ENCODE measurements at places on chromosomes 16 and 17. TPM values are rescaled to one million over a fixed set of nuclear protein-coding genes. Genes with fewer than 3 reads are reported as not detected.

CEP131 gene
- 20.2 TPM for total RNA-seq

FA2H gene
- total RNA-seq = 1.1 TPM

PITPNM3 gene
- 2.8 TPM for total RNA-seq

QPRT gene
- 165 TPM for total RNA-seq

CFAP97D1 gene
- total RNA-seq = 0.21 TPM

DNA sequence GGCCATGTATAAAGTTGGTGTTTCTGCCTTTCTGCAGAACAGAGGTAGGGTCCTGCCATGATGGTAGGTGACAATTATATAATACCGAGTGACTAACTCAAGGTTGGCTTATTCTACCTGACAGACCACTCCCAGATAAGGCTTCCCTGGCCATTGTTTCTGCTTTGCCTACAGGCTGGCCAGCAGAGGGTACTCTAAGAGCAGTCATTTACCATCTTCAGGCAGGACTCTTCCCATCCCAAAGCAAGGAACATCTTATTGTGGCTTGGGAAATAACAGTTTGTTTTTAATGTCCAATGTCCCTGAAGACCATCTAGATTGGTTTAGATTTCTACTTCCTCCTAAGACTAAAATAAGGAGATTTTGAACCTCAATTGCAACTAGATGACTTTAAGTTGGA is 74.1 kb downstream of the SNX11 start:
- peak; percentile 47 for DNase-seq

GRCh38 chr17:12227547-12227946 is 206.9 kb downstream of the MAP2K4 start:
- DNase-seq = no peak

- no peak for DNase-seq
Observed at GRCh38 chr17:81417049-81417878, 22.0 kb downstream of the BAHCC1 start.

DNA sequence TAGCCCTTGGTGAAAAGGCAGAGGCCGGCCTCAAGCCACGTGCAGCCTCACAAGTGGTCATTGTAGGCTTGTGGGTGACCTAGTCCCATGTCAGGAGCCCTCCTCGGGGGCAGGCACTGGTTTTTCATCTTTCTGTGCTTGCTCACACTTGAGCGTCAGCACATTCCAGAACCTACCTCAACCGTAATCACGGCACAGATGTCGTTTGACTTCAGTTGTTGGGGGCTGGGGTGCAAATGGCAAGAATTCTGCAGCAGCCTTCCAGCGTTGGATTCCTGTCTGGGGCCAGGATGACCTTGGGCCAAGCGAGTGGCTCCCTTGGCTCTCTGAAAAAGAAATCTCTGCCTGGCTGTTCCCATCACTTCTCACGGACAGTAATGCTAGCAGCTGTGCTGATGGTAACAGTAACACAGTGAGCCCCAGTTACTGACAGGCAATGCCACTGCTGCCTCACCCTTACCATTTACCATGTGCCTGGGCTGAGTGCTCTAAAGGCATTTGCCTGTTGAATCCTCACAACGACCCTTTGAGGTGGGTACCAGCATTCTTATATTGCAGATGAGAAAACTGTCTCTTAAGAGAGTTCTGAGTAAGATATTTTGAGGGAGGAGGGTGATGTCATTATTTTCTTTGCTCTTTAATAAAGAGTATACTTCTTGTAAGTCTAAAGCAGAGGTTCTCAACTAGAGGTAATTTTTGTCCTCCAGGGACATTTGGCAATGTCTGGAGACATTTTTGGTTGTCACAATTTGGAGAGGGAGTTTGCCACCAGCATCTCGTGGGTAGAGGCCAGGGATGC is 46.5 kb downstream of the KSR1 start:
- DNase-seq = no peak

- no peak for DNase-seq
Observed at GRCh38 chr17:27320222-27320560, 26.3 kb downstream of the WSB1 start.

GRCh38 chr17:6706996-6707395 is 6.2 kb downstream of the SLC13A5 start:
- no peak for DNase-seq

DNA sequence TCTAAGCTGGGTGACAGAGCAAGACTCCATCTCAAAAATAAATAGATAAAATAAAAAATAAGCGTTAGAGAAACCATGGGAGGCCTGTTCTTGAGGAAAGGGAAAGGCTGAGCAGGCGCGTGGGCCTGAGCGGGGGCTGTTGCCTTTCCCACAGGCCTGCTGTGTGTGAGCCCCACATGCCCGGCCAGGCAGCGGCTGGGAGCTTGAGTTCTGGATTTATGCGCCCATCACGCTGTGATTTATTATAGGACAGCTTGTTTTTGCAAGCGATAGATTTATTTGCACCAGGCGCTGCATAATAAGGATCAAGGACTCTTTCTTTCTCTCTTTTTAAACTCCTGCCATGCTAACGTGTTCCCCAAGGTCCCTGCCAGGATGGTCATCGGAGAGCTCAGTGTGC is 14.8 kb upstream of the WFDC1 start:
- DNase-seq = no peak

- no peak for DNase-seq
Observed at GRCh38 chr16:29139261-29139802, 154.5 kb downstream of the LAT start.

GRCh38 chr17:78558181-78558850 is 18.9 kb downstream of the DNAH17 start:
- no peak for DNase-seq

- no peak for DNase-seq
Observed at GRCh38 chr16:78431004-78431670, 331.7 kb downstream of the WWOX start.

GRCh38 chr16:6571044-6571443 is 761.6 kb upstream of the RBFOX1 start:
- peak; percentile 45 for DNase-seq

DNA sequence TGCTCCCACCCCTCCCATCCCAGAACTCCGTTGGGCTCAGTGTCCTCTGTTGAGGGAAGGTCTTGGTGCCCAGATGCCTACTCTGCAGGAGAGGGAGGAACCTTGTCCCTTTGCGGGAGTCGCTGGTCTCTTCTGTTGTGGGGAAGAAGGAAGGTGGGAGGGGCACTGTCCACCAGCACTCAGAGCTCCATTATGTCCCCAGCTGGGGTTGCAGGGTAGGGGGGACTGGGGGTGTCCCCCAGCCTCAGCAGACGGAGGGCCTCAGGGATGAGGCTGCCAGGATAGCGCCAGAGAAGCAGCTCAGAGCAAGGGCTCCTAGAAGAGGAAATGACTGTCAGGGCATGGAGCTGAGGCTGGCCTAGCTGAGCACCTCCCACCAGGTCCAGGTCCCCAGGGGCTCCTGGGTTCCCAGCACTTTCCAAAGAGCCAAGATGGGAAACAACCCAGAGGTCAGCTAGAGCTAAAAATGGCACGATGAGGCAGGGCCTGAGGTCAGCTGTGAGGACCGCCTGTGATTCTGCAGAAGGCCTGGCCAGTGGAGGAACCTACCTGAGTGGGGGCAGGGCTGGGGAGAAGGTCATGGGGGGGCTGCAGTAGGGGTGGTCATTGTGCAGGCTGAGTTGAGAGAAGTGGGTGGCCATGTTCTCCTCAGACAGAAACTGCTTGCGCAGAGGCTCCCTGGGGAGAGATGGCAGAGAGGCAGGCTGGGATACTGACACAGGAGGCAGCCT is 893 bp downstream of the HCFC1R1 start:
- DNase-seq = no peak

- DNase-seq = no peak
Observed at GRCh38 chr17:34397265-34397664, 34.2 kb upstream of the CCL1 start.

- no peak for DNase-seq
Observed at GRCh38 chr17:3804503-3804931, 3.5 kb upstream of the ITGAE start.

- DNase-seq = peak; percentile 42
Observed at GRCh38 chr17:27323538-27324215, 29.8 kb downstream of the WSB1 start.

GRCh38 chr17:55454906-55455474 is 33.4 kb upstream of the MMD start:
- DNase-seq = no peak

DNA sequence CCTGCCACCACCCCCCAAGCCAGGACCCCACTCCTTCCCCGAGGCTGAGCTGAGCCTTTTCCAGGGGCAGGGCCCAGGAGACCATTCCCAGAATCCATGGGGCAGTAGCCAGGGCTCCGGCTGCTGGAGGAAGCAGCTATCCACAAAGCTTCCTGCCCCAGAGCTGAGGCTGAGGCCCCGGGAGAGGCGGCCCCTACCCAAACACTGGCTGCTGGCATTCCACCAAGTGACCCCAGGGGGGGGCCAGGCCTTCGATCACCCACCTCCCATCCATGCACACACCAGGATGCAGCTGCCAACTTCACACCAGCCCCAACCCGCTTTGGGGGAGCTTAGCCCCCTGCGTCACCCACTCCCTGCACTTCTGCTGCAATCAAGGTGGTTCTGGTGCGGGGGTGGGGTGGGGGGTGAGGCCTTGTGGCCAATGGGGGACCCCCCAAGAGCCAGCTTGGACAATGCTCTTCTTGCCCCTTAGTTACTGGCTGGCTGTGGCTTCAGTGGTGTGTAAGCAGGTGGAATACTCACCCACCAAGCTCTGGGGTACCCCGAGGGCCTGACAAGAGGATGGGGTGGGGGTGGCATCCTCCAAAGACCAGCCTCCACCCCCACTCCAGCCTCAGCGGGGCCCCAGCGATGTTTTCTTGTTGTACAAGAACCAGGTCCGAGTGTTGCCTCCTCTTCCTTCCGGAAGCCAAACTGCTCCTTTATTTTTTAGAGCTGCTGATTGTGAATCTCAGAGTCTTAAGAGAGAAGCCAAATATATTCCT is 16.8 kb downstream of the MYBBP1A start:
- DNase-seq = no peak

DNA sequence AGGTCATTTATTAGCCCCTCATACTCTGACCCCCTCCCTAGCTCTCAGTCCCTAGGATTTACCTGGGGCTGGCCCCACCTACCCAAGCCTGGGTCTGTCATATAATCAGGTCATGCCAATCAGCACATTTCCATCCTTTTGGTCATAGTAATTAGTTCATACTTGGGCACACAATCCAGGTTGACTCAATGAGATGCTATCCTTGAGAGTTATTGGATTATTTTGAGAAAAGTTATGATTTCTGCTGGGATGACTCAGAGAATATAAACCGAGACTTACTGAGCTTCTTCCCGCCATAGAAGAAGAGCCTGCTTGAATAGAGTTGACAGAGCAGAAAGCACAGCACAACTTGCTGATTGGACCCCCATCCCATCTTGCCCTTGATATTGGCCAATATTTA is 331.5 kb downstream of the CBLN1 start:
- no peak for DNase-seq

DNA sequence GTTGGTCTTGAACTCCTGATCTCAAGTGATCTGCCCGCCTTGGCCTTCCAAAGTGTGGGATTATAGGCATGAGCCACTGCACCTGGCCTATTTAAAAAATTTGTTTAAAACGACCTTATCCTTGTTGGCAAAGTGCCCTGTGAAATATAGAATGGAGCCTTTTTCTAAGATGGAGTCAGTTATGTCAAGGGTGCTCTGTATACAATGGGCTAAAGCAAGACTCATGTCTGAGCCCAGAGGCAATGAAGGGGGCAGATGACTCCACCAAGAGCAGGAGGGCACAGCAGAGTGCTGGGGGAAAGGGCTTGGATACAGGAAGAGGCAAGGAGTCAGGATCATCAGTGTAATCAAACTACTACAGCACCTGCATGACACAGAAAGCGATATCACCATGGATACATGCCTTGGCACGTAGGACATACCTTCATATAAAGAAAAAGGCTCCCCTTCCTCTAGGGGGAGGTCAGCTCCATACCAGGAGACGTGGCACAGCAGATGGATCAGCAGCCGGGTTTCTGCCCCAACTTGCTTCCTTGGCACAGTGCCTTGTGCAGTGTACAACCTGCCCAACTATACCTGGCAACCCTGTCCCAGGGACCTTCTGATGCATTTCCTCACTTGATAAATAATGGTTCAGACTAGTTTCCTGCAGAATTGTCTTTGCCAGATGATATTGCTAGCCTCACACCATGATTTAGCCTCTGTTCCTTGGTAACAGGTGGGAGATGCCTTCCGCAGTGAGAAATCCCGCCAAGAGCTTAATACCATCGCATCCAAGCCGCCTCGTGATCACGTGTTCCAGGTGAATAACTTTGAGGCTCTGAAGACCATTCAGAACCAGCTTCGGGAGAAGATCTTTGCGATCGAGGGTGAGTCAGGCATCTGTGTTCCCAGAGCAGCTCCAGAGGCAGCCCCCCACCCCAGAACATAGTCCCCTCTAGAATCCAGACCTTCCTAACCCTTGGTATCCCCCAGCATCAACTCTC is 15.3 kb downstream of the ITGAM start:
- no peak for DNase-seq

- DNase-seq = no peak
Observed at GRCh38 chr16:1338855-1339675, 5.6 kb downstream of the BAIAP3 start.

DNA sequence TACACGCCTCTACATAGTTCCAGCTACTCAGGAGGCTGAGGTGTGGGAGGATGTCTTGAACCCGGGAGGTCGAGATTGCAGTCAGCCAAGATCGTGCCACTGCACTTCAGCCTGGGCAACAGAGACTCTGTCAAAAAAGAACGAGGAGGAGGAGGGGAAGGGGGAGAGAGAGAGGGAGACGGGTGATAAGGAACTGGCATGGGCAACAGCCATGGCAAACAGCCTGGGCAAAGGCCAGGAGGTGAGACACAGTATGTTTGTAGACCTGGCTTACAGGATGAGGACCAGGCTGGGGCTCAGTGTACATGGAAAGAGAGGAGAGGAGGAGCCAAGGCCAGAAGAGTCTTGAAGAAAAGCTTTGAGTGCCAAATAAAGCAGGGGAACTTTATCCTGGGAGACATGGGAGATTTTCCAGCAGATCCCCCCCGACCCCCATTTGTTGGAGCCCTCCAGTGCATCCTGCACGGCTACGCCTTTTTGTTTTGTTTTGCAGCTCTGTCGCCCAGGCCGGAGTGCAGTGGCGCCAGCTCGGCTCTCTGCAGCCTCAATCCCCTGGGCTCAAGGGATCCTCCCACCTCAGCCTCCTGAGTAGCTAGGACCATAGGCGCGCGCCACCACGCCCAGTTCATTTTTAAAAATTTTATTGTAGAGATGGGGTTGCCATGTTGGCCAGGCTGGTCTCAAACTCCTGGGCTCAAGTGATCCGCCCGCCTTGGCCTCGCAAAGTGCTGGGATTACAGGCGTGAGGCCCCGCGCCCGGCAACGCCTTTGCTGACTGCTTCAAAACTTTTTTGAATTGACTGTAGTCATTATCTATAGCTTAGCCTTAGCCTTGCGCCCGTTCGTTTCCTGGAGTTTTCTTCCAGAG is 1.3 kb upstream of the ALKBH5 start:
- DNase-seq = no peak

GRCh38 chr16:51936846-51937245 is 610.1 kb downstream of the TOX3 start:
- no peak for DNase-seq

DNA sequence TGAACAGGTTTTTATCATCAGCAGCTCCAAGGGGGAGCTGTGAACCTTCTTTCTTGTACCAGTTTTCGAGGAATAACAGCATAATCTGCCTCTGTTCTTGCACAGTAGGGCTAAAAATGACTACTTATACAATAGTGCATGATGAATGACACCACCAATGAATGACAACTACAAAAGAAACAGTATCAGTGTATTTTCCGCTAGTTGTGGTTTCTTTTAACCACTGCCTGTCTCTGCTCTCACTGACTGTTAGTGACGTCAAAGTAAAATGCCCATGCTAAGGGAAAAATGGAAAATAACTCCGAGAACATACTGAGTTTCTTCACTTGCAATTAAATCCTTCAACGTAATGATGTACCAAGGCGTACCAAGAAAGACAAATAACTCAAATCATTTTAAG is 294.9 kb downstream of the MAP2K6 start:
- no peak for DNase-seq

GRCh38 chr17:45791041-45791582 is 7.0 kb downstream of the CRHR1 start:
- DNase-seq = no peak
